ENCODE measurements at places on chromosomes 11 and 22. TPM values are rescaled to one million over a fixed set of nuclear protein-coding genes. Genes with fewer than 3 reads are reported as not detected.

GRCh38 chr11:28628412-28628811 lies 520.2 kb downstream of the METTL15 start:
- DNase-seq: no peak

DNA sequence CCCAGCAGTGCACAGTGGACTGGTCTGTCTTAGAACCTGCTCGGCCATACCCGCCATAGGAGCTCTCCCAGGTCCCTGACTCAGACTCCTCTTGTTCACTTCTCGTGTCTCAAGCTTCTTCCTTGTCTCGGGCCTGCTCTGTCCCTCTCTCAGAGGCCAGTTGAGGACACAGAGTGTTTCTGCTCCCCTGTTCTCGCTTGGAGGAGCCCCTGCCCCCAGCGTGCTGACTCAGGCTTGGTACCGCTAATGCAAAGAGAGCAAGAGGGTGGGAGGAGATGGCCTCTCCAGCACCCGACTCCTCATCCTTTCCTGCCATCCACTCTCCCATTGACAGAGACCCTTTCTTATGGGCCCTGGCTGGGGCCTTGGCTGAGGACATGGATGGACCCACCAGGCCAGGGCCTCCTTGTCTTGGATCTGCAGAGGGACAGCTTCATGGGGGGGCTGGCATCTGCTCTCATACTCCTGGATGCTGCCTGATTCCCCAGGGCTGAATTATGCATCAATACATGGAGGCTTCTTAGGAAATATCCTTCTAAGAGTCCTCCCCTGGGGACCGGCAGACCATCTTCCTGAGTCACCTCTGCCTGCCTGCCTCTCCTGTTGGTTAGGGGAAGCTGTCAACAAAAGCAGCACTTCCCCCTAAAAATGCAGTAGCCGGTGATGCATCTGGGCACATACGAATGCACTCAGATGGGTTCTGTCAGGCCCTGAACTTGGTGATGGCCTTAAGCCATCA lies 15.9 kb downstream of the TSPAN18 start:
- DNase-seq: no peak

- DNase-seq: no peak
These were observed 21.0 kb upstream of the OR6X1 start for GRCh38 chr11:123775289-123775688.

GRCh38 chr11:68117853-68118470 lies 3.2 kb downstream of the CHKA start:
- no peak for DNase-seq

DNA sequence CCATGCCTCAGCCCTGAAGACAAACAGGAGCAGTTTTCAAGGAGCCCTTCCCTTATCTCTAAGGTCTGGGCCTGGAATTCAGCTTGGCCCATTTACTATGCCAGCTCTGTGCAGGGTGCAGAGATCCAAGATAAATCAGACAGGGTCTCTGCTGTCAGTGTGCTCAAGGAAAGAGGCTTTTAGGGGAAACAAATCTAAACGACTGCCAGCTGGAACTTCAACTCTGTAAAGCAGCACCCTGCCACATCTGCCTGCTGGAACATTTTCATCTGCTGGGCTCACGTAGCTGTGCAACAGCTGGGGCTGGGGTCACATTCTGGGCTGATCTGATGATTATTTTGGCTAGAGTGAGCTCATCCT lies 19.8 kb upstream of the EHF start:
- no peak for DNase-seq

DNA sequence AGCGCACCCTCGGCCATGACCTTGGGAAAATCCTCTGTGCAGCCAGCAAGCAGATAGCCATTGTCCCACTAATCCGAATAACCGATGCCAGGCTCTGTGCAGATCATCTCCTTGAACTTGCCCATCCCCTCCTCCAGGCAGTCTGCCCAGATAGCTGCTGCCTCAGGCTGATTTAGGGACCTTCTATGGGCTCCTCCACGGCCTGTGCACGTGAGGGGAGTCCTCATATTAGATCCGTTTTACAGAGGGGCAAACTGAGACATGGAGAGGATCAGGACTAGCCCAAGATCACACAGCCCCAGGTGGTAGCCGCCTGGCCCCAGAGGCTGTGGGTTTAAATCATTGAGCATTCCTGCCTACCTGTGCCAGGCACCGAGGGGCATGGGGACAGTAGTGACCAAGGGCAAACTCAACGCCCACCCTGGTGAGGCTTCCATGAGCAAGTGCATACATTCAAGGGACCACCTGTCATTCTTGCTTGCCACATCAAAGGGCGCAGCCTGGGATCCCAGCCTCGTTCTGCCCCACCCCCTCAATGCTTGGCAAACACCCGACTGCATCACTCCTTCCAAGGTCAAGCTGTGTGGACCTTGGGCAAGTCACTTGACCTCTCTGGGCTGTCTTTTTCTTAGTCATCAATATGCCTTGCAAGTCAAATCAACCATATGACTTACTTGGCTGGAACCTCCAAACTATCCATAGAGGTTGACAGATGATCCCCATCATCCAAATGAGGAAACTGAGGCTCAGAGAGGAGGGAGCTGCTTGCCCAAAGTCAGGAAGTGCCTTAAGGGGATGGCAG lies 131.6 kb downstream of the MN1 start:
- DNase-seq: no peak

The MPZL3 gene
- 7.4 TPM for total RNA-seq

GRCh38 chr11:46947399-46948077 lies 11.0 kb downstream of the CSTPP1 start:
- no peak for DNase-seq

The SLC39A13 gene
- total RNA-seq: 73.5 TPM

- DNase-seq: no peak
These were observed 9.0 kb downstream of the MTNR1B start for GRCh38 chr11:92978271-92979111.

The PLAAT5 gene
- total RNA-seq: 1.6 TPM

- no peak for DNase-seq
These were observed 223.9 kb downstream of the CSNK2A3 start for GRCh38 chr11:11129118-11129517.

Data from epithelial cell of proximal tubule (primary cell).